ENCODE measurements at places on chromosomes 12 and 14.

- no peak for DNase-seq
Measured at GRCh38 chr12:119699199-119699760, 31.3 kb downstream of the PRKAB1 start.

DNA sequence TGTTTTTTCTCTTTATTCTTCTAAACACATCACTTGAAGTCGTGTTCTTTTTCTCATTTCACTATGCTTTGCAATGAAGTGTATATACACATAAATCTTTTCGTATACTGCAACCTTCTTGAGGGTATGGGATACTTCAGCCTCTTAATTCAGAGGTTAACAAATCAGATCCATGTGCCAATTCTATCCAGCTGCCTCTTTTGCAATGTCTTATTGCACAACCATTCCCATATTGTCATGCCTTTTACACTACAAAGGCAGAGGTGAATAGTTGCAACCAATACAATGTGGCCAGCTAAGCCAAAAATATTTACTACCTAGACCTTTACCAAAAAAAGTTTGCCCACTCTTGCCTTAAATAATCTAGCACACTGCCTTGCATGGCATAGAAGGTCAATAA lies 224.5 kb upstream of the FOXG1 start:
- DNase-seq, result no peak

DNA sequence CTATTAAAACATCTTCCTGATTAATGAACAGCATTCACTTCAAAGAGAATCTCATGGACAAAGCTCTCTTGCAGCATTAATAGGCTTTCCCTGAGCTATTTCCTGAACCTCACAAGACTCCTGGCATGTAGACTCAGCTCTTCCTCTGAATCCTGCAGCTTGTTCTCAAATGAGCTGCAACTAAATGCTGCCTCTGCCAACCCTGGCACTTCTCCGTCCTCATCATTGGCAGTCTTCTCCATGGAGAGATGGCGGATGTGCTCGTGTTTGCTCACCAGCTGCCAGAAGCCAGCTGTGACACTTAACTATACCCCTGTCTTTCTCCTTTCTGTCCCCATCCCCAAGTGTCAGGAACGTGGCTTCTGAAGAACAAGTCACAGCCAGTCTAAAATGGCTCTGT lies 232.1 kb downstream of the FOXN3 start:
- DNase-seq, result no peak

- DNase-seq, result no peak
Measured at GRCh38 chr14:51818748-51819380, 41.5 kb upstream of the GNG2 start.

DNA sequence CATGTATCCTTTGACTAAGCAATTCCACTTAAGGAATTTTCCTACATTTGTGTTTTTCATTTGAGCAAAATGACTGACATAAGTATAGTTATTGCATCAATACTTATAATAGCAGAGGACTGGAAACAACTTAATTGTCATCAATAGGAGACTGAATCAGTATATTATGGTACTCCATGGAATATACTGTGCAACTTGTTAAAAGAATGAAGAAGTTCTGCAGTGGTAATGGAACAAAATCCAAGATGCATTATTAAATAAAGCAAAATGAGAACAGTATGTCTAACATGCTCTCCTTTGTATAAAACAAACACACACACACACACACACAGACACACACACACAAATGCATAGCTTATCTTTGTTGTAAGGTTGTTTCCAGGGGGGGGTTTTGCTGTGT lies 303.1 kb downstream of the RAD51B start:
- no peak for DNase-seq
